Left colon (tissue), 2 donors: ENCODE measurements at places on chromosomes 6 and 20. TPM values are rescaled to one million over a fixed set of nuclear protein-coding genes. Genes with fewer than 3 reads are reported as not detected.

DNA sequence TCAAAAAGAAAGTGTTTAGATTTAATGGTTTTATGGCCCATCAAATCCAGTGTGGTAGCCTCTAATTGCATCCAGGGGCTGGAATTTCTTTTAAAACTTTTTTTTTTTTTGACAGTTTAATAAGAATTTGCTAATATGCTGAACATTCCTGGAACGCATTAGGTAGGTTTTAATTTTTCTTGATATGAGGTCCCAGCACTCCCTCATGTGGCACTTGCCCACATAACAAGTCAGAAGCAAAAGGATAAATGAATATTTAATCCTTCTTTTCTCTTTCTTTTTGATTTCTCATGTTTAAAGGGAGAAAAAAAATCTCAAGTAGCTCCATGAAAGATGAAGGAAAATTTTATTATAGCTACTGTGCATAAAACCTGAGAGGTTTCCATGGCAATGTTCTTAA lies 13.5 kb downstream of the HAO1 start:
- no peak for DNase-seq

- no peak for DNase-seq
Measured at GRCh38 chr6:151680846-151681432, 126.5 kb upstream of the ESR1 start.

DNA sequence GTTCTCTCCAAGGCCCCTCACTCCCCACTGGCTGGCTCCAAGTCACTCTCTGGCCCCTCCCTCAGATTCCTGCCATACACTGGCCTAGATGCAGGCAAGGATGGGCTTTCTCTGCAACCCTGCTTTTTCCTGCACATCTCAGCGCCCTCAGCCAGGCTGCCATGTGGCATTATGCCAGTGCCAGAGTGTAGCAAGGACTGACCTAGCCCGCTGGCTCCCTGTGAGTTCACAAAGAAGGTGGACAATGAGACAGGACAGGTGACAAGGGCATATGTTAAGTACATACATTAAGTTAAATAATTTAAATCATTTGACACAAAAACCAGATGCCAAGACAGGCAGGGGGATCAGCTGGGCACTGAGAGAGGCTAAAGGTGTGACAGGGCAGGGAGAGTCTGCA lies 394.6 kb downstream of the ZFAND3 start:
- DNase-seq: no peak

DNA sequence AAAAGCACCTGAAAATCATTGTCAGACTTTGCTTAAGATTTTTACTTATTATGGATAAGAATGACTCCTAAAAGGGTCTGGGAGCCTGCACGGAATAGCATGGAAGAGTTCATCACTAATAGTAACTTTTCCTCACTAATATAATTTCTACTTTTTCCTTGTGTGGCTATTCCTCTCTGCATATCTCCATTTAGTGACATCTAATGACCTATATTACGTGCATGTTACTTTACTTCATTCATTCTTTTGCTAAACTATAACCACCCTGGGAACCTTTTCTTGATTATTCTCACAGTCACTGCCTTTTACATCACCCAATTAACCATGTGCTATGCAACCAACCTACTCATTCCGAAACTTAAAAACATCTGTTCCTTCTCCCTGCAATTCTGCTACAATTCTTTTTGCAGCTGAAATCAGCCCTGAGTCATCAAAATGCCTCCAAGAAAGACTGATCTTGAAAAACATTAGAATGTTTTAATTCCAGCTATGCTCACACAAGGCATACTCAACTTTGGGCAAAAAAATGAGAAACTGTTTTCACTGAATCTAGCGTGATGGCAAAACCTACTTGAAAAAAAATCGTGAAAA lies 313.3 kb downstream of the RNGTT start:
- DNase-seq: no peak

DNA sequence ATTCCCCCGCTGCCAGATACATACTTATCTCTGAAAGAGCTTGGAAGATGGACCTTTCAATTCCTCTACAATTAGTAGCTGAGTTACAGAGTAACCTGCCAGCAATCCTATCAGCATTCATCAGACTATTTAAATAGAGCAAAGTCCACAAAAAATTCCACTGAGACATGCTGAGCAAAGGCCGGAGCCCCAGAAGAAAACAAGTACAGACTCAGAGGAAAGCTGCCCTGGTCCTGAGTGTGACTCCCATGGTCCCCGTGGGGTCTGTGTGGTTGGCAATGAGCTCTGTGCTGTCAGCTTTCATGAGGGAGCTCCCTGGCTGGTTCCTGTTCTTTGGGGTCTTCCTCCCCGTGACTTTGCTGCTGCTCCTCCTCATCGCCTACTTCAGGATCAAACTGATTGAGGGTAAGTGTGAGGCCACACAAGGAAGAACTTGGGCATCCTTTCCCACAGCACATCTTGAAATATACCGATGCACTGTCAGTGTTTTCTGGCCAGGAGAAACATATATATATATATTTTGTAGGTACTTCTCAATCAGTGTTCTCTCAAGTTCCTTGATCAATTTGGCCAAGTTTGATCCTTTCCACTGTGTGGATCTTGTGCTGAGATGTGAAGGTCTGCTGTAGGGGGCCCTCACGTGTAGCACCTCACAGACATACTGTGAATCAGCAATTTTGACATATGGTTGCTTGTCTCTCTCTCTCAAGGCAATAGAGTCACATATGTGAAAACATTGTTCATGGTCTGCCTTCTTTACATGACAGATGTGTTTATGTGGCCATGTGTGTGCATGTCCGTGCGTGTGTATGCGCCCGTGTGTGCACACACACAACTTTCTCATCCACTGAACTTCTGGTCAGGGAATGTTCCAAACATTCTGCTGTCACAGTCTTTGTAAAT lies at the start of gene SMLR1:
Gene SMLR1 (plus strand): TSS at position 160 of the 903 bp plus-strand sequence. CDS start 8 bp downstream, at position 168.
- no peak for DNase-seq

GRCh38 chr6:29589423-29590048 lies 4.6 kb downstream of the OR2H2 start:
- peak; percentile 30 for DNase-seq

DNA sequence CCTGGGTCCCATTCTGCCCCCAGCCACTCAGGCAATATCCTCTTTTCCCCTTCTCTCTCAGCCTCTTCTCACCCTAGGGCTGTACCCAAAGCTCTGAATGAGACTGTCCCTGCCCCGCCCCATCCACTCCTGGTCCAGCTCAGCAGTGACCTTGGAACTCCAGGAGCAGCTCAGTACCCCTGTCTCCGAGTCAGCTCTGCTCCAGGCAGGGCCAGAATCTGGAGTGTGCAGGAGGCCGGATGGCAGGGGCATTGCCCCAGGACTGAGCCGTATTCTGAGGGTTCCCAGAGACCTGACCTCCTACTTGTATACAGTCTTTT lies 2.0 kb upstream of the RAET1G start:
- no peak for DNase-seq

DNA sequence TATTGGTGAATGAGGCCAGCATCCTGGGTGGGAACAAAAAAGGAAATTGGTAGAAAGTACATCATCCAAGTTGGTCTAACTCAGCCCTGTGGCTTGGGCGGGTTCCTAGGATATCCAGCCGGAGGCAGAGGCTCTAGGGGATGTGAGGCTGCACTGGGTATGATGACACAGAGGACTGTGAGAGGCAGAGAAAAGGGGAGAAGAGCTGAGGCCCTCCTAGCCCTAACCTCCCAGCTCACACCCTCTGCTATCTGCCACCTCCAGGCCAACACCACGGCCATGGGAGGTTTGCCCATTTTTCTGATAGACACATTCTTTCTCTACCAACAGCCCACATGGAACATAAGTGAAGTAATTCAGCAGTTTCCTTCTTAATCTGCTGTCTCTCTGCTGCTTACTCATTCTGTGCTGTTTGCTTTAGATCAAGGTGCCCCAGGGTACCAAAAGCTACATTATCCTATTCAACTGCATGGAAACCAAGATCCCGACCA lies 284.4 kb downstream of the ESR1 start:
- no peak for DNase-seq

GRCh38 chr20:46111028-46111835 lies 6.9 kb upstream of the CD40 start:
- DNase-seq: peak; percentile 45

DNA sequence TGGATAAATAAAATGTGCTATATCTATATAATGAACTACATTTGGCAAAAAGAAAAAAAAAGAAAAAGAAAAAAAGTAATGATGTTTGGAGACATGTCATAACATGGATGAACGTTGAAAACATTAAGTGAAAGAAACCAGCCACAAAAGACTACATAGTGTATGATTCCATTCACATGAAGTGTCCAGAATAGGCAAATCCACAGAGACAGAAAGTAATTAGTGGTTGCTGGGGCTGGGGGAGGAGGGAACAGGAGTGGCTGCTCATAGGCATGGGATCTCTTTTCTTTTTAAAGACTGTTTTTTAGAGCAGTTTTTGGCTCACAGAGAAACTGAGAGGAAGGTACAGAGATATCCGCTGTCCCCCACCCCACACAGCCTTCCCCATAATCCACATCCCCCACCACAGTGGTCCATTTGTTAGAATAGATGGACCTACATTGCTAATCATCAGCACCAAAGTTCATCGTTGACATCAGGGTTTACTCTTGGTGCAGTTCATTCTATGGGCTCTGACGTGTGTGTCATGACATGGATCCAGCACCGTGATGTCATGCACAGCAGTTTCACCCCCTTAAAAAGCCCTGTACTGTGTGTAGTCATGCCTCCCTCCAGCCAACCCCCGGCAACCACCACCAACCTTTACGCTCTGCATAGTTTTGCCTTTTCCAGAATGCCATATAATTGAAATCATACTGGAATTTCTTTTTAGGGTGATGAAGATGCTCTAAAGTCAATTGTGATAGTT lies 240.9 kb upstream of the RREB1 start:
- DNase-seq: no peak

- no peak for DNase-seq
Measured at GRCh38 chr20:52536040-52536439, 344.5 kb upstream of the ZFP64 start.

DNA sequence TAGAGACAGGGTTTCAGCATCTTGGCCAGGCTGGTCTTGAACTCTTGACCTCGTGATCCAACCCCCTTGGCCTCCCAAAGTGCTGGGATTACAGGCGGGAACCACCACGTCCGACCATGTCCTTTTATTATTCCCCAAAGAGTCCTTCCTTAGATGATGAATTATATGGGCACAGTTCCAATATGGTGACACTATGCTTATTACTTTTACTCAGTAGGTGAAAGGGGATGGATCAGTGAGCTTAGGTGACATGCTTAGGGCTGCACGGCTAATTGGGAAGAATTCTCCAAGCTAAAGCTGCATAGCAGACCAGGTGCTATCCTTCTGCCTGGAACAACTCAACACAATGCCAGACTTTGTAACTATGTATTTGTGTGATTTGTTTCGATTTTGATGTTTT lies 38.2 kb upstream of the TFAP2C start:
- no peak for DNase-seq

- DNase-seq: no peak
Measured at GRCh38 chr20:62321521-62321948, 18.7 kb downstream of the ADRM1 start.

DNA sequence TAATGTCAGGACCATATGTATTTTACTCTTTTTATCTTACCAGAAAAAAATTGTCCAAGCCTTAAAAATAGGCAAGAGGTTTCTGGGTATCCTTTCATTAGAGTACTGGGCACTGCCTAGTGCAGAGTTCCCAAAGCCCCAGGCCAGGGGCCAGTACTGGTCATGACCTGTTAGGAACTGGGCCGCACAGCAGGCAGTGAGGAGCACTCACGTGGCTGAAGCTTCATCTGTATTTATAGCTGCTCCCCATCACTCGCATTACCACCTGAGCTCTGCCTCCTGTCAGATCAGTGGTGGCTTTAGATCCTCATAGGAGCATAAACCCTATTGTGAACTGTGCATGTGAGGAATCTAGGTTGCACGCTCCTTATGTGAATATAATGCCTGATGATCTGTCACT lies 632.9 kb downstream of the UTRN start:
- no peak for DNase-seq

DNA sequence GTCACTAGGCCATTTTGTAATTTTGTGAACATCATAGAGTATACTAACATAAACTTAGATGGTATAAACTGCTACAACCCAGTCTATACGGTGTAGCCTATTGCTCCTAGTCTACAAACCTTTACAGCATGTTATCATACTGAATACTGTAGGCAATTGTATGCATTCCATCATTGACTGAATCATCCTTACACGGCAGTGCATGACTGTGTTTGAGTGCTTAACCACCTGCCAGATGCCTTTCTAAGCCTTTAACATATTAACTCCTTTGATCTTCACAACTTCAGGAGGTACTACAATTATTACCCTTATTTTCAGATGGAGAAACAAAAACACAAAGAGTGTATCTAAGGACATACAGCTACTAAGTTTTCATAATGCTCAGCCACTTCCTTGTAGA lies 14.0 kb downstream of the DPPA5 start:
- DNase-seq: no peak

DNA sequence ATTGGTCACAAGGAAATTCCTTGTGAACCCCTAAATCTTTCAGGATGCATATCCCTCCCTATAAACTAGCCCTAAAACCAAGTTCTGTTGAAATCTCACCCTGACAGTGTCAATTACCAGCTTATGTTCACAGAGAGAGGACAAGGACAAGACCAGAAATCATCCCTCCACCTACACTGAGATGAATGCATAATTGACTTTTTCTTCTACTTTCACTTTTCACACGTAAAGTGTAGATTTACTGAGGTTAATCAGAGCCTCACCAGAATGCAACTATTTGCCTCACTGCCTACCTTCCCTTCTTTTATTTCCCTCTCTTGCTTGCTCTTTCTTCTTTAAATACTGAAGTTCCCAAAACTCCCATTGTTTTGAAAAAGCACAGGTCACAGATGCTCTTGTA lies 15.3 kb upstream of the NKAIN2 start:
- no peak for DNase-seq

DNA sequence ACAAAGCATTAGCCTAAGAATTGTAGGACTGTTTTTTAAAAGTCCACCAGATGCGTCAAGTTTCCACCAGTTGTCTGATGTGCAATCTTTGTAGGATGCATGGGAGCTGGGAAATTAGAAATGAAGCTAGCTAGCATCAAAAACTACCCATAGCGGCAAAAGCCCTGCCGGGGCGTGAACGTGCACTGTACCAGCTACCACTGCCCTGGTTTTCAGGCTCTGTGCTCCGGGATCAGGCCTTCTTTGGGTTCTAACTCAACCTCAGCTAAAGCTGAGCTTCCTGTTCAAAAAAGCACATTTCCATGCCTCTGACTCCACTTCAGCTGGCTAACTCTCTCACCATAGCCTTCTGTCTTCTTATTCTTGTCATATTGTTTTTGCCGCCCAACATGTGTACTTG lies 26.9 kb upstream of the FUCA2 start:
- no peak for DNase-seq

- no peak for DNase-seq
Measured at GRCh38 chr6:168218785-168219566, 100.6 kb downstream of the DACT2 start.

The PACRG gene
- total RNA-seq: 1.3 TPM

The HTR1E gene
- total RNA-seq: not detected

The SOX18 gene
- total RNA-seq: 8.9 TPM

The ETV7 gene
- total RNA-seq: 8.9 TPM

The HLA-DPA1 gene
- total RNA-seq: 103 TPM

The LPA gene
- not detected for total RNA-seq

The PGM3 gene
- 46.7 TPM for total RNA-seq

The SIRPB1 gene
- 0.37 TPM for total RNA-seq
